A172 (cell line): ENCODE measurements at places on chromosomes 5 and 9. TPM values are rescaled to one million over a fixed set of nuclear protein-coding genes. Genes with fewer than 3 reads are reported as not detected.

- no peak for DNase-seq
These were observed 4.0 kb downstream of the CMBL start for GRCh38 chr5:10303699-10304170.

CDO1 gene
- not detected in 2 replicates for total RNA-seq

FBN2 gene
- 11.6 and 11.8 TPM in 2 replicates for total RNA-seq

GRCh38 chr9:78235256-78235761 lies 566 bp upstream of the CEP78 start:
- DNase-seq, result peak; percentile 29

DNA sequence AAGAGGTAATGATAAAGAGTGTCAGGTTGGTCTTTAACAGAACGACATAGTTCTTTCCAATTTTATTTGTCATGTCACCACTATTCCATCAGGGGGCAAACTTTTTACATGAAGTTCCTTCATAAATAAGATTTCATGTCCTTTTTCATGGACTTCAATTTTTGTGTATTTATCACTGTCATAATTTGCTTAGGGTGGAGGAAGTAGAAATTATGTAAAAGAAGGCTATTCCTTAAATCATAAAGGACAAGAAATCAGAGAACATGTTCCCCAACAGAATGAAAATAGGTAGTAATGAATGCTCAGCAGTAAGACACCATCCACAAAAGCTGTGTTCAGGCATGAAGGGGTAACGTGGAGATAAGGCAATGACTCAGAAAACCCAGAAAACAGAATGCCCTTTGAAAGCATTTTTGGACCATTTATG lies 72.7 kb downstream of the ZFAND5 start:
- DNase-seq, result no peak

DNA sequence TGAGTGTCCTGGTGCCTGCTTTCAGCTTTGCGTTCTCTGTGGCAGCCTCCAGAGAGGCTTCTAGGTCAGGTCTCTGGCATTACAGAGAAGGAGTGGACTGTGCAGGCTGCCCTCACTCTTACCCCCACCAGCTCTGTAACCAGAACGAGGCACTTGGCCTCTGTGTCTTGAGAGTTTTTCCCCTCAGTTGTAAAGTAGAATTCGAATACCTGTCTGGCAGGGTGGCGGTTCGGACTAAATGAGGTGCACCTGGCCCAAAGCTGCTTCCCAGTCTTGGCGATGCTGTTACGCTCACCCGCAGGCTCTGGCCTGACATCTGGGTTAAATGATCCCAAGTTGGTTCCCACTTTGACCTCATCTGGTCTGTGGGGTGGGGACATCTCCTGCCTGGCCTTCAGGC lies 40.1 kb downstream of the FAM78A start:
- no peak for DNase-seq

LIX1 gene
- not detected in 2 replicates for total RNA-seq

LHX3 gene
- total RNA-seq, result not detected in 2 replicates

- DNase-seq, result peak; percentile 32
These were observed at the start of gene RANBP3L for GRCh38 chr5:36301858-36302603. Gene RANBP3L, minus strand, starts transcription at chr5:36301902. Its CDS starts 486 bp downstream, at chr5:36301416.

- DNase-seq, result peak; percentile 11
These were observed 293.5 kb downstream of the HINT1 start for GRCh38 chr5:130871346-130872086.

DNA sequence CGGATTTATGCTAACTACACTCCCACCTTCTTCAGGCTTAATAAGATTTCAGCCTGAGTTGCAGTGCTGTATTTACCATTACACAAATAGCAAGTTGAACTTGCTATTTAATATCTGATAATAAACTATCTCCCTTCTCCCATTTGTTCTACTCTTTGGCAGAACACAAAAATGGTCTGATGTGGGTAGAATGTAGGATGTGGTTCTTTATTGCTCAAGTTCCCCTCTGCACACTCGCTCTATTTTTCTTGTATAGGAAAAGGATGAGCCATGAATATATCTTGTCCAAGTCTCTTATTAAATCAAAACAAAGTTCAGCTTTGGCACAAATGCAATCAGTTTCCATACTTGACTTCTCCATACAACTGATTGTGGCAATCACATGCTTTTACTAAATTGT lies 37.2 kb upstream of the KIF2A start:
- DNase-seq, result no peak

EMB gene
- 0.12 TPM in 1 of 2 replicates, not detected in the other for total RNA-seq

DNA sequence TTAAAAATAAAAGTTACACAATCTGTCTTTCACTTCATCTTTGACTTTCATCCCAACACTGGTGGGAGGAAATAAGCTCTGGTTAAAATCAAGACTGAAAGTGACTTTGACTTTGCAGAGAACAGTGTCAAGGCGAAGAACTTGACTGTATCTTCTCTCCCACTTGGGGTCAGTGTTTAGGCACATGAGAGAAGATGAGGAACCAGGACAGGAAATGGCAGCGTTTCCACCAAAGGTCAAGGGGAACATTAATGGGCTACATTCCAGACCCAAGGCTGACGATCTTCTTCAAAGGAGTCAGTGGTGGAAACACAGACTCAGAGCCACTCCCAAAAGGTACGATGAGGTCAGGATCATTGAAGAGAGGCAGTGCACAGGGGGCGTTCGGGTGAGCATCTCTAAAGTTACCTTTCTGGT lies 409.5 kb downstream of the ARHGEF28 start:
- DNase-seq, result peak; percentile 69

ST8SIA4 gene
- 0.07 TPM in 2 replicates for total RNA-seq

GRCh38 chr5:68305223-68305870 lies 89.8 kb downstream of the PIK3R1 start:
- no peak for DNase-seq

SLC36A3 gene
- total RNA-seq, result not detected in 2 replicates

DNA sequence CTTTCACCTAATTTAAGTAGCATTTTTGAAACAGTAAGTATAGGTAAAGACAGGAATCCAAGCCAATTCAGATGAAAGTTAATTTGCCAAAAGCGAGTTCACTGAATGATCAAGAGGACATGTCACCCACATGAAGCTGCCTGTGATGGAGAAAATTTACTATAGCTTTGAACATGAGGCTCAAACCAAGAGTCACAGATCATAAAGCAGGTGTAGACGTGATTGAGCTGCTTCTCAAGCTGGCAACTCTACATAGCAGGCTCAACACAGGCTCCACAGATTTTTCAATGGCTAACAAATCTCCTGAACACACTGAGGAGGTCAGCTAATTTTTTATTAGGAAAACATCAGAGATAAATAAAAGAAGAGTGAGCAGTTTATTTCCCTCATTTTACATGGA lies 173.7 kb downstream of the FAM114A2 start:
- DNase-seq, result no peak

- DNase-seq, result peak; percentile 55
These were observed 83.0 kb downstream of the ZNF462 start for GRCh38 chr9:106945727-106946660.

DNA sequence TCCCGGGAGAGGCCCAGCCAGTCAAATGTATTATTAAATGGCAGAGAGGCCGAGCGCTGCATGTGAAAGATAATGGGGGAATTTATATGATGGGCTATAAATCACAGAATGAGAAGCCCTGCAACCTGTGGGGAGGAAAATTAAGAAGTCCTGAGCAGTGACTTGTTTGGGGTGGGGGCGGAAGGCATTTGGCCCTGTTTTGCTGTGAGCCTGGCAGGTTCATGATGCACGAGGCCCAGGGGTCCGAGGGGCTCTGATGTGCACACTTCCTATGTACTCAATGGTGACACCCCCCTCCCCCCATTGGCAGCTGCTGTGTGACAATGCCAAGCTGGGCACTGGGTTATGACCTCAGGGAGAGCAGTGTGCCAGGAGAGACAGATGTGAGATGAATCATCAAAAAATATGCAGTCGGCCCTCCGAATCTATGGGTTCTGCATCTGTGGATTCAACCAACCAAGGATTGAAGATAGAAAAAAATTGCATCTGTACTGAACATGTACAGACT lies 13.7 kb upstream of the DAB2IP start:
- DNase-seq, result peak; percentile 92

GRCh38 chr9:88652876-88653275 lies 117.9 kb downstream of the NXNL2 start:
- DNase-seq, result no peak

DNA sequence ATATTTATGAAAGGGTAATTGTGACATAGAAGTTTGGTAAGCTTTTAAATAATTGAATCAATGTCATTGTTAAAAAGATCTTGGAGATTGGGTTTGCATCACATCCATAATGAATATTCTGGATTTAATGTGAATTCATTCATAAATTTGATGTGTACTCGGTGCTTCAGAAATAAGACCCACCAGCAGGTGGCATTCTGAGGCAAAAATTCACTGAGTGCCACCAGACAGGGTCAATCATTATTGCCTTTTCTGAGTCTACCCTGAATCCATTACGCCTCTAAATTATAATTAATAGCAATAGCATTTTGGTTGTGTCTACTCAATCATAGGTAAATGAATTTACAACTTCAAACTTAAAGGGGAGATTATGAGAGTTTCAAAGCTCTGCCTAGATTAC lies 1.0 kb downstream of the TRPC7 start:
- no peak for DNase-seq

- DNase-seq, result no peak
These were observed 81.0 kb downstream of the DAPK1 start for GRCh38 chr9:87578625-87579024.

HAVCR2 gene
- total RNA-seq, result not detected in 2 replicates

- DNase-seq, result no peak
These were observed 9.6 kb downstream of the LRRC8A start for GRCh38 chr9:128891321-128892220.

DNA sequence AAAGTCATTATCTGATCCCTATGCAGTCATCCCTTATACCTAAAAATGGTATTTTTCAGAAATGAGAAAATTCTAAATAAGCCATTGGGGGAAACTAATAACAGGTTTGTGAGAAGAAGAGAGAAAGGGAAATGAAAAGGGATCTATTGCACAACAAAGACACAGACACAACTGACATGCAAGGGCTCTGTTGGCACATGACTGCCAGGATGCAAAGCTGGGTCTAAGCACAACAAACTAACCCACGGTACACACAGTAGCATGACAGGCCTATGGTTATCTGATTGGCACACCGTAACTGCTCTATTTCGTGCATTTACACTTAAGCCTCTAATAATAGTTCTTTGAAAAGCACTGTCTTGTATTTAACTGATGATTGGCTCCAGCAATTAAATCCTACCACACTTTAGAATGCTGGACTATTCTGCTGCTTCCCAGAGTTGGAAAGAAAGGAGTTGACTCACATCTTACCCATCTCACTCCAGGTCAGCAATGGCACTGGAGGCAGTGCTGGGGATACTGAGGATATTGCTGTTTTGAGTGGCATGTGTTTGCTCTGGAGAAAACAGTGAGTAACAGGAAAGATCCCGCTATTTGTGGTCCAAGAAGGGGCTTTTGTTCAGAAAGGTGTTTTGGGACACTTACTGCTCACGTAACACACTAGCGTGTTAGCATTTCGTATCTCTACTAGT lies 328.3 kb downstream of the GLIS3 start:
- no peak for DNase-seq

DNA sequence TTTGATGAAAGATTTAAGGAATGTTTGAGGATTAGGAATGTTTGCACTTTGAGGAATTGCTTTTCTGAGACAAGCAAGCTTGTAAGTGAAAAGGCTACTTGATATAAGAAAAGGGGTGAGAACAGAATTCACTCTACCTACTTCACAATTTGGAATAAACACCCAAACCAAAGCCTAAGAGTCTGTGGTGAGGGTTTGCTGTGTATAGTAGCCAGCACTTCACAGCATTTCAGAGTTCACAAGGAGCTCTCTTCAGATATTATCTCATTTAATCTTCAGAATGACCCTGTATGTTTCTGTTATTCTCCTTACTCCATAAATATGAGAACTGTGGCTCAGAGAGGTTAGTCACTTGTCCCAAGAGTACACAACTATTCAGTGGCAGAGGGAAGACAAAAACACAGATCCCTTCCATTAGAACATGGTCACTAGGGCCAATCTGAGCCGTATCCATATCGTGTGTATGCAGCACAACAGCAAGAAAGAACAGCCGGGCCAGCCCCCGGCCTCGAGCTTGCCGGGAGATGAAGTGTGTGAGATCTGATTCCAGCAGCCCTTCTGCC lies 92.4 kb downstream of the FRMD3 start:
- DNase-seq, result no peak

GRCh38 chr5:32677023-32677422 lies 34.1 kb upstream of the NPR3 start:
- no peak for DNase-seq

- peak; percentile 58 for DNase-seq
These were observed 256.4 kb downstream of the ICE1 start for GRCh38 chr5:5678909-5679308.

- no peak for DNase-seq
These were observed 1.9 kb upstream of the DMRT2 start for GRCh38 chr9:1048231-1048619.

DNA sequence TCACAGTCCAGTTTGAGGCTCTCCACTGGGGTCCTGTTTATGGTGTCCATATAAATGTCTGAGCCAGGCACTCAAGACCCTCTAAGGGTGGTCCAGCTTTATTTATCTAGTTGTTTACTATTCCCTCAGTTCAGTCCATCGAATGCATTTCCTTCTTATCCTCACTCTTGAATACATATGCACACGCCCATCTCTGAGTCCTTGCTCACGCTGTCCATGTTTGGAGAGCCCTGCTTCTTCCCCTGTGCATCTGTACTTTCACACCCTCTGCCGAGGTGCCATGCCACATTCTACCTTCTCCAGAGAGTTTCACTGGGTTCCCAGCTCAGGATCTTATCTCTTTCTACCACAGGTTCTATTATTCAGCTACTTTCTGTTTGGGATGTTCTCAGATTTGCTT lies 30.2 kb upstream of the SEMA6A start:
- no peak for DNase-seq

DNA sequence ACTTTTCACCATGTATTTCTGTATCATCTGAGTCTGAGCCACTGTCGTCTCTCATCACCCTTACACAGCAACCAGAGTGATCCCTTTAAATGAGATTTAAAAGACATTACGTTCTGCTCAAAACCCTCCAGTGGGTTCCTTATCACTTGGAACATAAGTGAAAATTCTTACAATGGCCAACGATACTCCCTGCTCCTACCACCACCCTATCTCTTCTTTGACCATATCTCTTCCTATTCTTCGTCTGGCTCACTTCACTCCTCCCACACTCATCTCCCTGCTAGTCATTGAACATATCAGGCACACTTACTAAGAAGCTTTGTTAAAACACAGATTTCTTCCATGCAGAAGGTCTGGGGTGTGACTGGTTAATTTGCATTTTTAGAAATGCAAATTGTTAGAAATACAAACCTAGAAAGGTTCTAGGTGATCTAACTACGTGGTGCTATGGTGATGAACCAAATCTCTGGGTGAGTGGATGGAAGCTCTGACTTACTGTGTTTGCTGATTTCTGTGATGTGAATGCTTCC lies 166.6 kb upstream of the CD180 start:
- no peak for DNase-seq

ANKRD31 gene
- not detected in 2 replicates for total RNA-seq
